ENCODE measurements at places on chromosomes 3 and 15. TPM values are rescaled to one million over a fixed set of nuclear protein-coding genes. Genes with fewer than 3 reads are reported as not detected.

GRCh38 chr15:78937132-78937739 lies 7.6 kb downstream of the CTSH start:
- no peak overlapping the region for H3K4me3 ChIP-seq
- H3K27ac ChIP-seq: no peak overlapping the region
- H3K4me1 ChIP-seq: no peaks in the 10 kb centered on the region
- no peak for DNase-seq
- no peaks in the 10 kb centered on the region for H3K27me3 ChIP-seq

GRCh38 chr15:52295421-52296001 lies at the start of gene MYO5C:
TSS of gene MYO5C (minus strand) at chr15:52295804. CDS start at chr15:52295636, 168 bp downstream.
- peak within 1 kb of the TSS; percentile 73 for H3K4me3 ChIP-seq
- H3K27ac ChIP-seq: no peak within 1 kb of the TSS
- DNase-seq: peak; percentile 93
- no peaks in the 10 kb centered on the region for H3K27me3 ChIP-seq
- H3K4me1 ChIP-seq: no peaks in the 10 kb centered on the region

DNA sequence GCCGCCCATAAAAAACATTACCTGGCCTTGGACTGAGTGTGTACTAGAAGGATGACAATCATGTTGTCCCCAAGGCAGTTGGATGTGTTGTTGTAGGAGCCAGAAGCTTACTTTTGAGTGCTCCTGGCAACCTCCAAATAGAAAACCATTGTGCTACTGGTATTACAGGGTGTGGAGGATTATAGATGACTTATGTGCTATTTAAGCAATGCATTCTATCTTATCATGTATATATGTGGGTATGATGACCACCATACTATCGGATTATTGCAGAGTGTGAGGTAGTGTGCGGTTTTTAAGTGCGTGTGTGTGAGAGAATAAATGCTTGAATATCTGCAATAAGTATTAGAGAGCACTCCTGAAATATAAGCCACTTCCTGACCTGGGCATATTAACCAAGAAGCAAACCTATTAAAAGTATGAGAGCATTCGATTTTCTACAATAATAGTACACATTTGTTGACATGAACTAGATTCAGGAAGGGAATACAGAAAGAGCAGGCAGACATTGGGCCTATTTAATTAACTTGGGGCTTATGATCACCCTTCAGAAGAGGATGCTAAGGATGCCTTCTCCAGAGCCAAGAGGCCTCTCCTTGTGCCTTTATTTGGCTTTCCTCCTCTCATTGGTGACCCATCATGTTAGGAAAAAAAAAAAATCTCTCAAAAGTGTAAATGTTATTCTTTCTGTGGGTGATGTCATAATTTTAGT lies 11.7 kb upstream of the MBNL1 start:
- no peak overlapping the region for H3K27ac ChIP-seq
- H3K4me3 ChIP-seq: no peak overlapping the region
- H3K4me1 ChIP-seq: peaks cover 24% of the 10 kb centered on the region
- DNase-seq: no peak

DNA sequence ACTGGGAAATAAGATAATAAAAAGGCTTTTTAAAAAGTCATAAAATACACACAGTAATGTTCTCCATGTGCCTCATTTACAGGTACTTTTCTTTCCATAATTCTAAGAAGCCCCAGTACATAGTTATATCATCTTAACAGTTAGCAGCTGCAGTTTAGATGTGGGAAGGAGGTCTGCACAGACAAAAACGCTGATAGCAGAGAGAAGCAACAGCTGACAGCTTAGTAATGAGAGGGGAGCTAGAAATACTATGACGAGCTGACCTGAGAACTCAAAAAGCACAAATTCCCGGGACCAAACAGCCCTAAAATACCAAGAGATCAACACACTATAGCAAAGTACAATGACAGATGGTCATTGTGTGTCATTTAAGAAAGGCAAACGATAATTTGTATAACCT lies 36.7 kb upstream of the ARHGEF3 start:
- H3K36me3 ChIP-seq: no peaks in the 10 kb centered on the region
- no peaks in the 10 kb centered on the region for H3K4me1 ChIP-seq
- no peak for DNase-seq
- no peaks in the 10 kb centered on the region for H3K27me3 ChIP-seq

DNA sequence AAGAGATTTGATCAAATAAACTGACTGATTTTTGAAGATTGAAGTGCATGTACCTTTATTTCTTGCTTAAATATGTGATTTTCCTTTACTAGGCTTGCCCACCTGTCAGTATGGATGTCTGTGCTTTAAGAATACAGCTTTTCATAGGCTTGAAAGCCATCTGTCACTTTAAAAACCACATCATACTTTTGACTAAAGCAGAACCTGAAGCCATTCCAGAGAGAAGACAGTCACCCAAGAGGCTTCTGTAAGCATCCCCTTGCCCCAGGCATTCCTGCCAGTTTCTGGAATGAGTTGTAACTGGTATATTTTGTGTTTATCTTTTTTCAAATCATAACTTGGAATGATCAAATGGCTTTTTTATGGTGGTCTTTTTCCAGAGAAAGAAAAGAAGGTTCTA lies 24.0 kb downstream of the HPS3 start:
- no peak for DNase-seq
- H3K27me3 ChIP-seq: no peaks in the 10 kb centered on the region
- H3K4me1 ChIP-seq: no peaks in the 10 kb centered on the region
- H3K27ac ChIP-seq: no peak overlapping the region

DNA sequence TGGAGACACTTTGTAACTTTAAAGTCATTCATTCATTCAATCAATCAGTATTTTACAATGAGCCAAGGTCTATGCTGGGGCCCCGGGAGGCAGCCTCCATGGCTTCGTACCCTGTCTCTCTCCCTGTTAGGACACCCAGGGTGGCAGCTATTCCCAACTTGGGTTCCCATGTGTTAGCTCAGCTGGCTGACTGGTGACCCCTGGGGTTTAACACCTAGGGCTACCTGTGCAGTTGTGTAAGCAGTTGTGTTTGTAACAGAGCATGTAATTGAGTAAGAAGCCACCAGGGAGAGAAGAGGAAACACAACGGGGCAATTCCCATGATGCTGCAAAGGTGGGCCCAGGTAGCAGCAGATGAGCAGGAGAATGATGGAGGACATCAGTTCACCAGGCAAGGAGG lies 132.4 kb downstream of the ADAMTS9 start:
- no peak overlapping the region for H3K27ac ChIP-seq
- H3K36me3 ChIP-seq: no peaks in the 10 kb centered on the region
- peaks cover 28% of the 10 kb centered on the region for H3K4me1 ChIP-seq
- no peak overlapping the region for H3K4me3 ChIP-seq
- no peaks in the 10 kb centered on the region for H3K27me3 ChIP-seq

DNA sequence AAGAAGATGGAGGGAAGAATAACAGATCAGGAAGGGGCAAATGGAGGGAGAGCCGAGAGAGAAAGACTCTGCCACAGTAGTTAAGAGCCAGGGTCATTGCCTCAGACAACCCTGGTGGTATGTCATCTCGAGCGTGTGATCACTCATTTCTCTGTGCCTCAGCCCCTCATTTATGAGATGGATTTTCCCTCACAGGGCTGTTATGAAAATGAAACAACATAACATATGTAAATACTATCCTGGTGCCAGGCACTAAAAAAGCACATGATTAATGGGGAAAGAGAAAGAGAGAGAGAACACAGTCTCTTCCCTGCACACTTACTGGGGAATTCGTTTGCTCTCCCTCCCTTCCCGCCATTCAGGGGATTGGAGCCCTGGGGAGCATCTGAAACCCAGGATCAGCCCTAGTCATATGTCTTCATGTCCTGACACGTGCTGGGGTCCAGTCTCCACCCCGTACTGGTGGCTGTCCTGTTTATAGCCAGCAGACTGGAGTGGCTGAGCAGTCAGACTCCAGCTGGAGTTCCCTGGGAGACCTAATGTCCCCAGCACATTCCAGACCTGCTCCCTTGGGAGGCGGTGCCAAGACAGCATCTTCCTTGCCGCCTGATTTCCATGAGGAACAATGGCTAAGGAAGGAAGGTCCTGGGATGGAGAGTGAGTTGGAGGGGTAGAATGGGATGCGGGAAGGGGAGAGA lies 14.7 kb upstream of the AMOTL2 start:
- H3K4me1 ChIP-seq: no peaks in the 10 kb centered on the region
- no peaks in the 10 kb centered on the region for H3K36me3 ChIP-seq
- no peak for DNase-seq
- no peaks in the 10 kb centered on the region for H3K27me3 ChIP-seq

DNA sequence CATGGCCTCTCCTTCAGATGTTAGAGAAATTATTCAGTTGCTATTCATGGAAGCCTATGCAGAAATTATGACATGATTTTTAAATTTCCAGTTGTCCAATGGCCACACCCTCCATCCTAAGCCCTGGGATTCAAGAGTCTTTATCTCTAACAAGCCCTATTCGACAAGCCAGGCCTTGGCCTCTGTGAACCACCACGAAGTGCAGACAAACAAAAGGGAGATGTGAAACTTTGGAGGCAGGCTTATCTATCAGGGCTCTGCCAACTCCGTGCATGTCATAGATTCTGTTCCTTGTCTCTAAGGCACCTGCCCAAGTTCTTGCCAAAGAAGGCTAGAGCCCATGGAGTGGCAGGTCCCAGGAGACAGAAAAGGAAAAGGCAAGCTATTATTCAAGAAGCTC lies 212.4 kb upstream of the ADAMTS9 start:
- DNase-seq: no peak
- no peaks in the 10 kb centered on the region for H3K27me3 ChIP-seq
- no peak overlapping the region for H3K27ac ChIP-seq
- H3K36me3 ChIP-seq: no peaks in the 10 kb centered on the region

DNA sequence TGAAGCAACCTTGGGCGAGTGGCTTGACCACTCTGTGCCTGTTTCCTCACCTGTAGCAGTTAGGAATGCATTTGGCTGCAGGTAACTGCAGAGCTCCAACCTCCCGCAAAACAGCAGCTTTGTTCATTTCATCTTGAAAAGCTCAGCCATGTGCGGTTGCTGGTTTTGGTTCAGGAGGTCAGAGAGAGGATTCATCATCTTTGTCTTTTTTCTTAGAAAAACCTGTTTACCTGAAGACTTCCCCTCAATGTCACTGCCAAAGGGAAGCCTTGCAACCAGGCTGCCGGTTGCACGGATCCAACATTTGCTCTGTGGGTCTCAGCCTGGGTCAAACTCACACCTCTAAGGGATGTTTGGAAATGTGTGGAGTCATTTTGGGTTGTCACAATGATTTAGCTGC lies 16.4 kb upstream of the FURIN start:
- no peak for DNase-seq
- H3K4me3 ChIP-seq: no peak overlapping the region
- H3K36me3 ChIP-seq: no peaks in the 10 kb centered on the region

- H3K27me3 ChIP-seq: no peaks in the 10 kb centered on the region
- no peak overlapping the region for H3K4me3 ChIP-seq
- H3K27ac ChIP-seq: no peak overlapping the region
Measured at GRCh38 chr15:35933531-35933930, 387.6 kb upstream of the DPH6 start.

GRCh38 chr3:149670742-149671492 lies 13.1 kb upstream of the WWTR1 start:
- H3K27ac ChIP-seq: no peak overlapping the region
- no peak overlapping the region for H3K4me3 ChIP-seq
- DNase-seq: peak; percentile 37
- no peaks in the 10 kb centered on the region for H3K27me3 ChIP-seq
- 0 out of 2 replicates have a peak, but pooled peaks cover 3% of the 10 kb centered on the region for H3K4me1 ChIP-seq

DNA sequence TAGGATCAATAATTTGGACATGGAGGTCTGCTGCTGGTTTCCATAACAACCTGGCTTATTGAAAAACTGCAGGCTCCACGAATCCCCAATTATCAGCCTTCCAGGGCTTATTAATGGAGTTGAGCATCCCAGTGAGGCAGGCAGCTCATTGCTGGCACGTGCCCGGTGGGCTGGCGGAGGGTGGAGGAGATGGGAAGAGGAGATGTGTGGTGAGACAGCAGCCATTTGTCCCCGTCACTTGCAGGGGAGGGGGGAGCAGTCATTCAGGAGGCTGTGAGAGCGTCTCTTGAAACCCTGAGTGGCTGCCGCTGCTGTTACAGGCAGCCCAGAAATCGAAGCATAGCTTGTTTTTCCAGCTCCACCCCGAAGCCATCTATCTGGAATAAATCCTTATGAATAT lies 70.6 kb downstream of the GAP43 start:
- H3K27me3 ChIP-seq: no peaks in the 10 kb centered on the region
- no peak overlapping the region for H3K27ac ChIP-seq
- H3K36me3 ChIP-seq: no peaks in the 10 kb centered on the region
- H3K4me1 ChIP-seq: 0 out of 2 replicates have a peak, but pooled peaks cover 5% of the 10 kb centered on the region
- no peak for DNase-seq

GRCh38 chr3:95654570-95655362 lies 1159.6 kb upstream of the EPHA6 start:
- no peak for DNase-seq
- H3K36me3 ChIP-seq: no peaks in the 10 kb centered on the region
- no peak overlapping the region for H3K4me3 ChIP-seq
- no peaks in the 10 kb centered on the region for H3K4me1 ChIP-seq

- no peaks in the 10 kb centered on the region for H3K36me3 ChIP-seq
- H3K4me1 ChIP-seq: no peaks in the 10 kb centered on the region
- H3K27ac ChIP-seq: no peak overlapping the region
Measured at GRCh38 chr3:4841776-4842440, 137.3 kb upstream of the BHLHE40 start.

- H3K27me3 ChIP-seq: no peaks in the 10 kb centered on the region
- DNase-seq: no peak
- no peaks in the 10 kb centered on the region for H3K4me1 ChIP-seq
- no peak overlapping the region for H3K27ac ChIP-seq
Measured at GRCh38 chr3:48877671-48878070, 21.0 kb downstream of the SLC25A20 start.

DNA sequence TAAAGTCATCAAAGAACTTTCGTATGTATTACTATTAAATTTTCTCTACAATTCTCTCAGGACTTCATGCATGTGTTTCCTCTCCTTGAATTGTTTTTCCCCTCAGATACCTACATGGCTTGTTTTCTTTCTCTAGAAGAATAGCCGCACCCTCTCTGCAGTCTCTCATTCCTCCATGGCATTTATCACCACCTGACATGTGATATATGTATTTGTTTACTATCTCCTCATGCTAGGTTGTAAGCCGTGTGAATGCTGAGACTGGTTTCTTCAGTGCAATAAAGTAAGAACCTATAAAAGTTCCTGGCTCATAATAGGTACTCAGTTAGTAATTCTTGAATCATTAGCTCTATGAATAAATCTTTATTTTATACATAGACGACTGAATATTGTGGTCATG lies 149.2 kb downstream of the CNTN4 start:
- no peak for DNase-seq
- no peaks in the 10 kb centered on the region for H3K27me3 ChIP-seq
- H3K4me1 ChIP-seq: no peaks in the 10 kb centered on the region
- H3K36me3 ChIP-seq: no peaks in the 10 kb centered on the region

The EPHB1 gene
- 4.6 TPM for total RNA-seq

The RBM5 gene
- total RNA-seq: 166 TPM

The ACTC1 gene
- total RNA-seq: not detected

The RTP4 gene
- total RNA-seq: not detected

The DLEC1 gene
- 0.35 TPM for total RNA-seq

The STAG1 gene
- 33.3 TPM for total RNA-seq

The PYGO1 gene
- total RNA-seq: 7.8 TPM
